ENCODE measurements at places on chromosomes 12 and 14.

GRCh38 chr14:20179880-20180279, 10.8 kb upstream of the OR11G2 start:
- DNase-seq, result no peak

DNA sequence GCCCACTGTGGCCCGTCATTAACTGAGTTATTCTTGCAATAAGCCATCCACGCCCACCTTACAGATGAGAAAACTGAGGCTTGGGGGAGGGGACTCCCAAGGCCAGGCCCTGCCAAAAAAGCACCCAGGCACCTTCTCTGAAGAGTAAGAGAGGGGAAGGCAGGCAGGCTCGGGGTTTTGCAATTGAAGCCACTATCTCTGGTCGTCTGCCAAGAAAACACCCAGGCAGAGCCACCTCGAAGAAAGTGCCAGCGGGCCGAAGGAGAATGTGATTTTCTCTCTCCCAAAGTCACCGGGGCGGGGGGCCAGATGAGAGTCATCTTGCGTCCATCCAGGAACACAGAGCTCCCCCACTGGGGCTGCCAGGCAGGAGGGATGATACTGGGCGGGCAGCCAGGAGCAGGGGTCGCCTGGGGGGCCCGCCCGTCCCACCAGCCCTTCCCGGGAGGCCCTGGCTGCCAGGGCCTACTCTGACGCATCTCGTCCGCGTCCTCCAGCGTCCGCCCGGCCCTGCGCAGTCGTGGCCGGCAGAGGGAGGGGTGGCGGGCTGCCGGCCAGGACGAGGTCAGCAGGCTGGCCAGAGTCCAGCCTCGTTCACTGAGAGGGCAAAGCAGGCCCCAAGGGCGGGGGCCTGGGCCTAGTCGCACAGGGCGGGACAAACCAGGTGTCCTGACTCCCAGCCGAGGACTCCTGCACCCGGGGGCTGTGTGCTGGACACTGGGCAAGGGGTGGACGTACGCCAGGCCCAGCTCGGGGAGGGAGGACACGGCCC, 74.3 kb downstream of the RFLNA start:
- DNase-seq, result peak; percentile 68

GRCh38 chr14:72472845-72473244, 421.1 kb downstream of the DPF3 start:
- no peak for DNase-seq

- no peak for DNase-seq
These were observed 128.8 kb downstream of the SYNE2 start for GRCh38 chr14:63981569-63981968.

DNA sequence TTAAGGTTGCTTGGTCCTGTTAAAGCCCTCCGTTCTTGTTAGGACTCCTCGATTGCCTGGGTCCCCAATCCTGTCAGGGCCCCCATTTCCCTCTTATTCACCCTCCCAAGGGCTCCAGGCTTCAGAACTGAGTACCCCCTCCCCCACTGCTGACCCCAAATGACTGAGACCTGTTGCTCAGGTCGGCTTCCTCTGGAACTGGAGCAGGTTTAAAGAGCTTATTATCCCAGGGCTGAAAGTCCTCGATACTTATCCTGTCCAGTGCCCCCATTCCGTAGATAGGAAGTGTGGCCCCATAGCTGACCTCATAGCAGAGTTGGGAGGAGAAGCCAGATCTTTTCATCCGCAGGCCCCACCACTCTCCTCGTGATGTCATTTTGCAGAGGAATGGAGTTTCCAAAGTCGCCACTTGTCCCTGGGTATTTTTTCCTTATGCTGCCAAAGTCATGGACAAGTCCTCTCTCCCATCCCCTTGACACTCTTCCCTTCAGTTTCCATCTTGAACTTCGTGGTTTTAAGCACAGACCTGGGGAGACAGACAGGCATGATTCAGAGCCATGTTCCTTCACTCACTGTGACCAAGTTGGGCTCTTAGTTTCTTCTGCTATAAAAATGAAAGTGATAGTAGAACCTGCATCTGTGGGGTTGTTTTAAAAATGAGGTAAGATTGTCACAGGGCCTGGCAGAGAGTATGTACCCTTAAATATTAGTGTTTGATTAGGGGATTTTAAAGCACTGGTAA, 1.2 kb downstream of the USP30 start:
- DNase-seq, result no peak

GRCh38 chr12:121217761-121218160, 7.8 kb downstream of the P2RX4 start:
- no peak for DNase-seq

GRCh38 chr14:66330916-66331315, 155.3 kb upstream of the CCDC196 start:
- DNase-seq, result no peak

GRCh38 chr14:43651185-43651787, 855.8 kb downstream of the FSCB start:
- no peak for DNase-seq

- DNase-seq, result no peak
These were observed 735 bp upstream of the P2RX7 start for GRCh38 chr12:121131941-121132341.

- no peak for DNase-seq
These were observed 97.1 kb upstream of the PLEKHG7 start for GRCh38 chr12:92605621-92606170.

DNA sequence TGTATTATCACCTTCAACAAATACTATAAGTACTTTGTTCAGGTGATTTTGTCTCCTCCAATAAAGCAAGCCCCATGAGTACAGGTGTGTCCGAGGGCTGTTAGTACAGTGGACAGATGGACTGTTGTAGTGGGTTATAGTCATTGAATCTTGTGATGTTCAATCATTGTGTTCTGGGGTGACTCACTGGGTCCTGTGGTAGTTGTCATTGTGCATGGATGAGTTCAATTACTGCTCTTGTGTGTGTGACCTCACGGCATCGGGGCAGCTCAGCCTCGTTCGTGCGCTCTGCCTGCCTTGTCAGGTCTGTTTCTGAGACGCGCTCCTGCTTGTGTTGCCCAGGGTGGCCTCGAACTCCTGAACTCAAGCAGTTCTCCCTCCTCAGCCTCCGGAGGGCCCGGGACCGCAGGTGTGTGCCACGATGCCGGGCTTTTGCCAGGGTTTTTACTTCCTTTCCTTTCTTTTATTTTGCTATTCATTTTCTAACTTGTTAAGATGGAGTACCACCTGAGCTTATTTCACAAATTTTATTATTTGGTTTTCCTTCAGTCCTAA, 72.2 kb downstream of the DDX51 start:
- DNase-seq, result no peak

DNA sequence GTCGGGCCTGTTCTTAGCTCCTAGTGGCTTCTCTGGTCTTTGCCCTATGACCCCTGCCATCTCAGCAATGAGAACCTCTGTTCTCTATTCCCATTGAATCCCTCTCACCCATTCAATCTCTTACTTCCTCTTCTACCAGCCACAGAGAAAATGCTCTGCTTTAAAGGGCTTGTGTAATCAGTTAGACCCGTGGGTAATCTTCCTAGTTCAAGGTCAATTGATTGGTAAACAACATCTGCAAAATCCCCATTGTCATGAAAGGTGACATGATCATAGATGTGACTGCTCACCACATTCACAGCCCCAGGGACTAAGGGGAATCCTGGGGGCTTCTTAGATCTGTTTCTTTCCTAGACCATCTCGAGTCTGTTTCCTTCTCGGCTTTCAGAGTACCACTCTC, 7.2 kb upstream of the CCDC197 start:
- no peak for DNase-seq

DNA sequence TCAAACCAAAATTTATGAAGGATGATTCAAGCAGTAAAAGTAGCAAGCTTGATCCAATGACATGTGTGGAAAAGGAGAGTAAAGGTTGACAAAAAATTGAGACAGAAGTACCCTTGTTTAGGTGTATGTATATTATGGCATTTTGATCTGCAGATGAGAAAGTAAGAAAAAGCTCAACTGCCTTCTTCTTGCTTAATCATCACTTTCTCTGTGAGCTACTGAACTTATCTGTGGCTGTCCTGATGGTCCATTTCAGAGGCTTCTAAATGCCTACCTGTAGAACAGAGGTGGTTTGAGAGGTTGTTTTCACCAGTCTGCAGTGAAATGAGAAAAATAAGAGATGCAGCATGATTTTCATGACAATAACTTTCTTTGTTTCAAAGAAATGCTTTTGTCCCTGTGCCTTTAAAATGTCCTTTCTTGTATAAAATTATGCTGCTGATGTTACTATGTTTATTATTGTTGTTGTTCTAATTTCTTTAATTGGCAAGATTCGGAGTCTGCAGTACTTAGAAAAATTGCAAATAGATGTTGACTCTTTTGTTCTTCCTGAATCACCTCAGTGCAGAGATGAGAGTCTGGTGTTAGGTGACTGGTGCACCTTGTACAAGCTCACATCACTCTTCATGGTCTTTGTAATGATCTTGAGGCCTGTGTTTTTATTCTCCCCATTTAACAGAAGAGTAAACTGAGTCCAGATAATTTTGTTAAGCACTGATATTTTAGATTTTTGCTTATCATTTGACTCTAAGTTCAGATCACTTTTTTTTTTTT, 821.9 kb downstream of the VRK1 start:
- no peak for DNase-seq

DNA sequence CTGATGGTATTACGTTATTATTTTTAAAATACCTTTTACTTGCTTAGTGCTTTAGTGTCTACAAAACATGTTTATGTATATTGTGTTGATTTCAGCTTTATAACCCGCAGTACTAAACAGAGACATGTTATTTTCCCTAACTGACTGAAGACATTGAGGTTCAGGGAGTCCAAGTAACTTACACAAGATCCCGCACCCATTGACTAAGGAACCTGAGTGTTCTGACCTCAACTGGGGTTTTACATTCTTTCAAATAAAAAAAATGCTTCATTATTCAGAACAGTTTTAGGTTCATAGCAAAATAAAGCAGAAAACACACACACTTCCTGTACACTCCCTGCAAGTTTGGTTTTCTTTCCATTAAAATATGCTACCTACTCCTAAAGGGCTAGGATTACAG, 60.4 kb upstream of the METAP2 start:
- no peak for DNase-seq

GRCh38 chr12:67355428-67356379, 86.5 kb downstream of the CAND1 start:
- DNase-seq, result no peak

DNA sequence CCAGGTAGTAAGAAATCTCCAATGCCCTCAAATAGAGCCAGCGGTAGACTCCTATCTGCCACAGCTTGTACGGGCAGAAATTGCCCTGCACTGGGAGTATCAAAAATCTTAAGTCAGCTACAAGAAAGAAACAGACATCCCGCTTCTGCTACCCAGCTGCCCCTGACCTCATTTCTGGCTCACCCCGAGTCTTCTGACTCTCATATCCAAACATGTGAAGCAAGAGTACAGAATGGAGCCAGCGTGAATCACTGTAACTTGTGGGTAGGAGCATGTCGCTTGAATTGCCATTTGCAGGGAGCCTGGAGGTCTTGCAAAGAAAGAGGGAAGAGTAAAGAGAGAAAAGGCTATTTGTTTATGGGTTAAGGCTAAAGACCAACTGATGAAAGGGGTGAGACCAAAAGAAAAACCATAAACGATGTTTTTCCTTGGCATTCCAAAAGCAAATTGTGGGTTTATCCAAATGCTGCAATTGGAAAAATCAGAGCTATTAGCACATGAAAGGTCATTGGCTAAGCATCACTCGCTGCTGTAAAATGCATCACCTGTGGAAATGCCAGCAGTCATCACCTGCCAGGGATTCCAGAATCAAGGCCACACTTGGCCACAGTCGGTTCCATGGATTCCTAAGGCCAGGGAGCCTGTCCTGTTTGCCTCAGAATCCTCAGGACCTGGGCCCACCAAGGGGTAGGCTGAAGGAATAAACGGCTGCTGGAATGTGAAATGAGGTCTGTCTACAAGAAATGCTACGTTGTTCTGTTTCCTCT, 86.6 kb downstream of the FOXN3 start:
- no peak for DNase-seq

DNA sequence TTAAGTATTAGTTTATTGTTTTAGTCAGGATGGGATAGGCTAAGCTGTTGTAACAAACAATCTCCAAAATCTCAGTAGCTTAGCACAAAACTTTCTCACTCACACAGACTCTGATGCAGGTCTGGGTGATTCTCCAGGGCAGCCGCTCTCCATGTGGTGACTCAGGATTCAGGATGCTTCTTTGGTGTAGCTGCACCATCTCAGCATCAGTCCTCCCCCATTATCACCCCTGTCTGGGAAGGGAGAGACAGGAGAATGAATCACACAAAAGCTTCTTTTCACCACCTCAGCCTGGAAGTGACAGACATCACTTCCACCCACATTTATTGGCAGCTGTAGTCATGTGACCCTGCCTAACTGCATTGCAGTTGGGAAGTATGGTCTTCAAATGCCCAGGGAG, 142.3 kb downstream of the DICER1 start:
- no peak for DNase-seq

- no peak for DNase-seq
These were observed 207.6 kb upstream of the PDZRN4 start for GRCh38 chr12:40980427-40980961.

GRCh38 chr12:53699678-53700025, 23.8 kb upstream of the ATP5MC2 start:
- DNase-seq, result no peak

DNA sequence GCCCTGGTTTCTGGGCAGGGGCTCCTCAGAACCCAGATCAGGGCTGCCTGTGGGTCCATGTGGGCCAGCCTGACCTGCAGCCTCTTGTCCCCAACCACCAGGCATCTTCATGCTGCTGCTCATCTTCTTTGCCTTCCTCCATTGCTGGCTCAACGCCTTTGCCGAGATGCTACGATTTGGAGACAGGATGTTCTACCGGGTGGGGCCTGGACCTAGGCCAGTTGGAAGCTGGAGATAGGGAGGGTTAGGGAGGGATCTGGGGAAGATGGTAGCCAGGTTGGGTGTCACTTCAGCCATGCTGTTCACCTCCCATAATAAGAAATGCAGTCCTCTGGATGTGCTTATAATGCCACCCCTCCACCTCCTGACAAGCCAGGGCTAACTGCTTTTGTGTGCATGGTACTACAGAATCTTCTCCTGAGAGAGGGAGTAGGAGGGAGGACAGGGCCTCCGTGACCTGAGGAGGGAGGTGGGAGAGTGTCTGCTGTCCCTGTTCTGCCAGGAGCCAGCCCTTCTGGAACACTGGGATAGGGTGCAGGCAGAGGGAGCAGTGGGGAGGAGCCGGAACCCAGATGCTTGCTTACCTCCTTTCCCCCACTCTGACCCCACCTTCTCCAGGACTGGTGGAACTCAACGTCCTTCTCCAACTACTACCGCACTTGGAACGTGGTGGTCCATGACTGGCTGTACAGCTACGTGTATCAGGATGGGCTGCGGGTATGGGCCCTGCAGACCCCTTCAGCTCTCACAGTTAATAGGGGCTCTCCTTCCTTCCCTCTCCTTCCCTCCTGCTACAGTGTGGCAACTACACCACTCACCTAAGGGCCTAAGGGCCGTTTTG, 17.6 kb downstream of the SOAT2 start:
- DNase-seq, result no peak

- DNase-seq, result no peak
These were observed 720.9 kb upstream of the TBX3 start for GRCh38 chr12:115404761-115405470.

- no peak for DNase-seq
These were observed 19.2 kb downstream of the PPTC7 start for GRCh38 chr12:110563702-110564470.

DNA sequence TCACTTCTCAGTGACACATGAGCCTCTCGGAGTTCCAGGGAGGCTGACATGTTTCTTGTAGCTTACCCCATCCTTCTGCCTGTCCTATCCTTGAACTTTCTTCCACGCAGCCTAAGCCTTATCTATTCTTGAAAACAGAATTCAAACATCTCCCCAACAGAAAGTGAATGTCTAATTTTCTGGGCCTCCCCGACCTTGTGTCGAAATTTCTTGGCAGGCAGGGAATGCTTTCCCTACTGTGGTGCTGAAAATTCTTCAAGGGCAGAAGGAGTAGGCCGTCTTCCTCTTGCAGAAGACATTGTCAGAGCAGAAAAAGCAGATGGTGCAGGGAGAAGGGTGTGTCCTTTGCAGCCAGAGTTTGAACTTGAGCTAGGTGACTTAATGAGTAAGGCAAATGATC, 63.0 kb upstream of the TCL1B start:
- no peak for DNase-seq
